Skeletal muscle cell (primary cell): ENCODE measurements at places on chromosomes 1 and 21.

DNA sequence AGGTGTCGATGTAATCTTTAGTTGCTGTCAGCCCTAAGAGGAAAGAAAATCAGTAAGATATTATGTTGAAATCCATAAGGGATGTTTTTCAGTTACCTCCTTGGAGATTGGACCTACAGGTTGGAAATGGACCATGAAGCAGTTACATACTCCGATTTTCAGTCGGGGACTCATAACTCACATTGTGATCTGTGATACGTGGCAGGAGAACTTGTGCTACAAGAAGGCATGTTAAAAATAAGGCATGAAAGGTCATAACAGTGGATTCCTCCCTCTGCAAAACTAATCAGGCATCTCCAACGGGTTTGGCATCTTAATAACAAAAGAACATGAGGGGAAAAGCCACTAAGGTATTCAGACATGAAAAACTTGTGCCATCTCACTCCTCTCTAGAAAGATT lies 111.2 kb upstream of the CACHD1 start:
- no peak for DNase-seq

GRCh38 chr1:226496453-226497015 lies 52.0 kb upstream of the STUM start:
- no peak for DNase-seq

DNA sequence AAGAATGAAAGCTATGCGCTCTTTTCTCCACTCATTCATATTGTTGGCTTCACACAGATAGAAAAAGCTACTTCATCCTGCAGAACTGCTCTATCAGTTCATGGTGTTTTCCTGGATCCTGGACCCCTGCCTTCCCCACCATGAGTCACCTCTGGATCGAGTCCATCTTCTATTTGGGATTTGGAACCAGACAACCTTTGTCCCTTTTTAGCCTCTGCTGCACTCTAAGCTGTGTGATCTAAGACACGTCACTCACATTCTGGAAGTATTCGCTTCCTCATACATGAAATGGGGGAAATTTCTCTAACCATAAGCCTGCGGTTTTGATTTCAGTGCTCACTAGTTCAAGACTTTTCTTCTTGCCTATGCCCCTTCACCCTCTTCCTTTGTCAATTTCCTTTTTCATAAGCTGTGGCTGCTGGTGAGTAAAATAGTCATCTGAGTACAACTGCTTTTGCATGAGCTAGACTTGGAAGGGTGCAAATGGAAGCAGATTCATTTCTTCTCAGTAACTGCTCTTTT lies 14.1 kb upstream of the DEGS1 start:
- peak; percentile 84 for DNase-seq

DNA sequence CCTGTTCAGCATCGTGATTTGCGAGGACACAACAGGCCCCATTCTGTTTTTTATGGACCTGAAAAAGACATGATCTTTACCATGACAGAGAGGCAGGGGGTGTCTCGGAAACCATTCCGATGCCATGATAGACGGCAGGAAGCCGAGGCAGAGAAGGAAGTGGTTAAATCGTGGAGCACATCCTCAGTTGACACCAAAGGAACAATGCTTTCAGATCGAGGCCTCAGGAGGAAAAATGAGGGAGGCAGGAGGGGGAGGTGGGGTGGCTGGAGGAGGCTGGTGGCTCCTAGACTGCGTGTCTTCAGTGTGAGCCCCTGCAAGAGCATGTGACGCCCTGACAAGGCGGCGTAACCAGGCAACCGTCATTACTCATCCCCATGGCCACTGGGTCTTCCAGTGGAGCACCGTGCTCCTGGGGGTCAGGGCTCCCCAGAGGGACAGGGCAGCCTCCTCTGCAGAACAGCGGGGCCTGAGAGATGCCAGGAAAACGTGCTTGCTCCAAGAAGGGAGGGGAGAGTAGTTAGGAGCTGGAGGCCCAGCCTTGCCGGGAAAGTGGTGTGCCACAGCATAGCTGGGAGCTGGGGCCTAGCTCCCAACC lies 172.8 kb upstream of the TMEM51 start:
- DNase-seq, result peak; percentile 36

DNA sequence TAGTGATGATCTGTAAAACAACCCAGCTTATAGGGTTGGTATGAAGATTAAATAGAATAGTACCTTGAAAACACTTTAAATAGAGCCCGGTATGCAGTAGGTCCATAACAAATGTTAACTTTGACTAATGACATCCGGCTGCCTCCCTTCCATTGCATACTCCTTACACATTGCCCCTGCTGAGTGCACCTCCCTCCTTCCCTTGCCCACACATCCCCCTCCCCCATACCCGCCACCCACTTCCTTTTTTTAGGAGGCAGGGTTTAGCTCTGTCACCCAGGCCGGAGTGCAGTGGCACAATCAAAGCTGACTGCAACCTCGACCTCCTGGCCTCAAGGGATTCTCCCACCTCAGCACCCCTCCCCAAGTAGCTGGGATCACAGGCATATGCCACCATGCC lies 24.4 kb upstream of the ZC3H12A start:
- DNase-seq, result no peak

GRCh38 chr1:28888915-28889314 lies 25.5 kb upstream of the EPB41 start:
- DNase-seq, result no peak

GRCh38 chr1:65066766-65067490 lies 81.1 kb upstream of the AK4 start:
- DNase-seq, result no peak
